NCI-H2029 treated with DMSO at 0.1 percent for 48 hours (cell line): ENCODE measurements at places on chromosomes 2 and 18.

DNA sequence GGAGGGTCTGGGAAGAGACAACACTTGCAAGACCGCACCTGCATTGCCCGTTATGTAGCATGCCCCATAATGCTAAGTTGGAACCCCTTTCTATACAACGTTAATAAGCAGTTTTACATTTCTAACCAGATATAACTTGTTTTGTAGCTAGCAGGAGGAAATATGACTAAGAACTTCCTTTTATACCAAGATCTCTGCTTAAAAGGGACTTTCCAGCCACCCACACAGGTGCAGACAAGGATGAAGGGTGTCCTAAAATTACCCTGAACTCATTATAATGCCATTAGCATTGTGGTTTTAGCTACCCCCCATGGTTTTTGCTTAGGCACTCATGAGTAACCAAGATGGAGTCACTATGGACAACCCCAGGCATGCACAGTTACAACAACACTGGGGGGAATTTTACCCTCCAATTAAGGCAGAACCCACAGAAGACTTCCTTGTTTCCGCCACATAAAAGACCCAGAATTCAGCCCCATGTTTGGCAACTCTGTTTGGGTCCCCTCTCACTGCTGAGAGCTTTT, 362.8 kb downstream of the CBLN2 start:
- no peak for DNase-seq

GRCh38 chr18:65994302-65994701, 243.5 kb downstream of the CDH7 start:
- DNase-seq: no peak

- no peak for DNase-seq
Measured at GRCh38 chr2:108399479-108399878, 21.7 kb downstream of the SULT1C4 start.

DNA sequence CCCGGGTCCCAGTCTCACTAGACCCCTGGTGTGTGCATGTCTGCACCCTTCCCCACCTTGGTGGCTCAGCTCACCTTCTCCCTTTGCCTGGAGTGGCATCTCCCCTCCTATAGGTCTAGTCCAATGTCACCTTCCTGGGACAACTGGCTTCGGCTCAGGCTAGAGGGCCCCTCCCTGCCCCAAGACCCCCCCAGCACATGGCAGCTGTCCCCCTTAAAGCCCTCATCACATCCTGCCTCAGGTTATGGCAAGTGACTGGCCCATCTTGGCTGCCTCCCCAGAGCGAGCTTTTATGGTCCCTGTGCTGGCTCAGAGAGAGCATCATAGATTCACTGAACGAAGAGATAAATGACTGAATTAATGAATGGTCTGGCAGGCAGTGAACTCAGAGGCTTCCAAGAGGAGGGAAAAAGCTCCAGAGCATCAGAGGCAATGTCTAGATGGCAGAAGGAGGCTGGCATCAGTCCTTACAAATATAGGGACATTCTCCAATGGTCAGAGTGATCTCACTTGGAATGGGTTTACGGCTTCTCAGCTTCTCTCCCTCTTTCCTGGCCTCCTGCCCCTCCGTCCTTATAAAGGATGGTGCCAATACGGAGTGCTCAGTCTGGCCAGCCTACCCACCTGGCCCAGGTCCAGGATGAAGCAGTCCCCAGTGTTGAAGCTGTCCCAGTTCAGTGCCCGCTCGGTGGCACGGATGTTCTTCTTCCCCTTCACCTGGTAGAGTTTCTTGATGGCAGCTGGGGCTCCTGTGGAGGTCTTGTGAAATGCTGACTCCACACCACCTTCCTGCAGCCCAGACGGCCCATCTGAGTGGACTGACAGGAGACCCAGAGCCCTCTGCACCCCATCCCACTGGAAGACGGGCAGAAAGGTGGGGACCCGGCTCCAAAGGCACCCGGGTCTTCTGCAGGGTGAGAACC, 9.4 kb downstream of the CAPG start:
- peak; percentile 58 for DNase-seq

- no peak for DNase-seq
Measured at GRCh38 chr2:15943378-15944280, 3.3 kb downstream of the MYCN start.

- DNase-seq: no peak
Measured at GRCh38 chr2:176405477-176405876, 136.2 kb downstream of the MTX2 start.

GRCh38 chr2:226796840-226797288, 2.8 kb downstream of the IRS1 start:
- no peak for DNase-seq

GRCh38 chr2:20660506-20661420, 6.2 kb upstream of the GDF7 start:
- DNase-seq: no peak

GRCh38 chr2:232481322-232482140, 6.1 kb downstream of the ECEL1 start:
- DNase-seq: no peak

- no peak for DNase-seq
Measured at GRCh38 chr2:30716123-30716900, 90.9 kb downstream of the CAPN13 start.

DNA sequence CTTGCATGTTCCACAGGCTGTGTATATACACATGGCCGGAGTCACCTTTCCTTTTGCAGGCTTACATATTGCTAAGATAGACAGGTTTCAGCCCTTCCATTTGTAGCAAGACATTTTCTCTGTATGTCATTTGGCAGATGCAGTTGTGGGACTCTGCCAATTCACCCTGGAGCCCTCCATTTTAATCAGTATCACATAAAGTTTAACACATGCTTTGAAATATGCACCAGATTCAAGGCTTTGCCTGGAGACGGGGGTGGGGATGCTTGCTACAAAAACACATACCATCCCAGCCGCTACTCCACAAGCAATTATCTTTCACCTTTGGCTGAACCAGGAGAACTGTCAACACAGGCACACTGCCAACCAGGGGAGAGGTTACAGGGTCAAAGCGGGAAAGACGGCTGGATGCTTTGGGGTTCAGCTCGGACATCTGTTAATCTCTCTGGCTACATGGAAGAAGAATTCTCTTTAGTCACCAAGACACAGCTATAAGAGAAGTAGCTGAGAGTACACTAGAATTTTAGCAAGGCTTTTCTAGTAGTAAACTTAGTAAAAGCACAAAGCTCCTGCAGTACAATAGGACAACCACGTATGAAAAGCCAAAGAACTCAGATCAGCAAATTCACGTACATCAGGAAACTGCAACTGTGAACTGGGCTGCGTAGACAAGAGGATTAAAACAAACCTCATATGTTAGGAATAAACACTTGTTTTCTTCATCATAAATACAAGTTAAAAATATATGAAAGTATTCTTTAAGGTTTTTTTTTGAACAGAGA, 130.9 kb downstream of the EXOC6B start:
- peak; percentile 90 for DNase-seq

DNA sequence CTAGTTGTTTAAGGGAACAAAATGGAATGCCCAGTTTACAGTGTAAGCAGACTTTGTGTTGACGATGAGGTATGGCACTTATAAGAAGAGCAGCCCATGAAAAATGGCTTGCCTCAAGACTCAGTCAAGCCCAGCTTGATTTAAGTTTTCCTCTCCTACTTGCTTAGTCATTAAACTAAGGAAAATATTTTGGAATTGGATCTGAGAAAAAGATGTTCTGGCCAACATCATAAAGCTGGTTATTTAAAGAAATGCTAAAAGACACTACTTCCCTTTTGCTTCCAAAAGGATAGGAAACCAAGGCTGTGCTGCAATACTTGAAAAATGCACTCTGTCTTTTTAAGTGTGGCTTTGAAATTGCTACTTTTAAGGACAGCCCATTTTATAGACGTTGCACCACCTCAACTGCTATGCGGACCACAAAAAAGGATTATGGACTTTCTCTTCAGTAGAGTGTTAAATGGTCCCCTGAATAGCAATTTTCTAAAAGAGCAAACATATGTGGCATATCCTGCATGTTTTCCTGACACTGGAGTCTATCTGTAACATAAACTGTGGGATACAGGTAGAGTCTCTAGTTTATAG, 32.1 kb downstream of the CCDC141 start:
- DNase-seq: no peak
